ENCODE measurements at places on chromosomes 5 and 9. TPM values are rescaled to one million over a fixed set of nuclear protein-coding genes. Genes with fewer than 3 reads are reported as not detected.

GRCh38 chr9:71767163-71767775, 1.0 kb downstream of the CEMIP2 start:
- no peak for DNase-seq
- H3K27ac ChIP-seq: peak overlapping the region; percentile 90
- no peaks in the 10 kb centered on the region for H3K36me3 ChIP-seq
- H3K4me3 ChIP-seq: peak overlapping the region; percentile 89

DNA sequence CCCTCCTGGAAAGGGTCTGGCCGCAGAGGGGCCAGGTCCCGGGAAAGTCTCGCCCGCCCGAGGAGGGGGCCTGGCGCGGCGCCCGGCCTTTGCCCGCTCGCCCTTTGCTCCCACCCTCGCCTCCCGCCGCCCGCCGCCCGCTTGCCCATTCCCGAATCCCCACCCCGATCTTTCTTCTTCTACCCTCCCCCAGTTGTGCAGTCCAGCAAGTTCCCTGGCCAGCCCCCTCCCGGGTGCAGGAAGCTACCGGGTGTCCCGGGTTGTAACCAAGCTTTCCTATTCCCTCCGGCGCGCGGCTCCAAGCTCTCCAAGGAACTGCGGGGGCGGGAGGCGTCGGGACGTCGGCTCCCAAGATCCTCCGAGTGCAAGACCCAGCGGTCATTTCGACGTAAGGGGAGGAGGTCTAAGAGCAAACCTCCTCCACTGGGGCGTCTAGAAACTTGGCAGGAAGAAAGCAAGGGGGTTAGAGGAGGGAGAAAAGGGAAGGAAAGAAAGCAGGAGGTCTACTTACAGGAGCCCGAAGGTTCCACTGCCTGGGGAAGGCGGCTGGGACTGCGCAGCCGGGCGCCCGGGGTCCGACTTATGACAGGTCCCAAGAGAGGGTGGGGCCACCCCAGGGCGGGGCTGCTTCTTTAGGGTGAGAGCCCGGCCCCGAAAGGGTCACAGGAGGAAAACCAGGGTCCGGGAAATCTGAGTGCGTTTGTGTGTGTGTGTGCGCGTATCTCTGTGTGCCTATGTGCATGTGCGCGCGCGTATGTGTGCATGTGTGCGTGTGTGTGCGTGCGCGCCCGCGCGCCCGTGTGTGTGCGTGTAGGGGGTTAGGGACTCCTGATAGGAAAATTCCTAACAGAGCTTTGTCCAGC, at the start of gene PTGR1:
Gene PTGR1 (minus strand): TSS at position 556 of the 863 bp plus-strand sequence. CDS start 2,225 bp downstream, outside the sequence.
- peak; percentile 86 for DNase-seq
- peaks cover 4% of the 10 kb centered on the region for H3K36me3 ChIP-seq
- peak within 1 kb of the TSS; percentile 92 for H3K4me3 ChIP-seq
- H3K27ac ChIP-seq: peak within 1 kb of the TSS; percentile 85
- no peaks in the 10 kb centered on the region for H3K27me3 ChIP-seq

GRCh38 chr5:29162297-29162696, 2031.2 kb upstream of the CDH6 start:
- no peak for DNase-seq
- H3K27ac ChIP-seq: no peak overlapping the region
- peaks cover 19% of the 10 kb centered on the region for H3K27me3 ChIP-seq
- no peak overlapping the region for H3K4me3 ChIP-seq

GRCh38 chr5:38670878-38671277, 114.4 kb upstream of the LIFR start:
- peak; percentile 27 for DNase-seq
- no peaks in the 10 kb centered on the region for H3K36me3 ChIP-seq
- H3K4me1 ChIP-seq: peaks cover 17% of the 10 kb centered on the region
- H3K27me3 ChIP-seq: peaks cover 15% of the 10 kb centered on the region
- no peak overlapping the region for H3K27ac ChIP-seq

GRCh38 chr5:167639273-167639672, 652.2 kb upstream of the WWC1 start:
- DNase-seq: no peak
- H3K4me1 ChIP-seq: peaks cover 51% of the 10 kb centered on the region
- H3K27ac ChIP-seq: no peak overlapping the region
- H3K27me3 ChIP-seq: no peaks in the 10 kb centered on the region

GARIN3 gene
- not detected for total RNA-seq

TEX48 gene
- total RNA-seq: not detected

Measured in osteocyte (in vitro differentiated cells).